ENCODE measurements at places on chromosomes 7 and 10.

DNA sequence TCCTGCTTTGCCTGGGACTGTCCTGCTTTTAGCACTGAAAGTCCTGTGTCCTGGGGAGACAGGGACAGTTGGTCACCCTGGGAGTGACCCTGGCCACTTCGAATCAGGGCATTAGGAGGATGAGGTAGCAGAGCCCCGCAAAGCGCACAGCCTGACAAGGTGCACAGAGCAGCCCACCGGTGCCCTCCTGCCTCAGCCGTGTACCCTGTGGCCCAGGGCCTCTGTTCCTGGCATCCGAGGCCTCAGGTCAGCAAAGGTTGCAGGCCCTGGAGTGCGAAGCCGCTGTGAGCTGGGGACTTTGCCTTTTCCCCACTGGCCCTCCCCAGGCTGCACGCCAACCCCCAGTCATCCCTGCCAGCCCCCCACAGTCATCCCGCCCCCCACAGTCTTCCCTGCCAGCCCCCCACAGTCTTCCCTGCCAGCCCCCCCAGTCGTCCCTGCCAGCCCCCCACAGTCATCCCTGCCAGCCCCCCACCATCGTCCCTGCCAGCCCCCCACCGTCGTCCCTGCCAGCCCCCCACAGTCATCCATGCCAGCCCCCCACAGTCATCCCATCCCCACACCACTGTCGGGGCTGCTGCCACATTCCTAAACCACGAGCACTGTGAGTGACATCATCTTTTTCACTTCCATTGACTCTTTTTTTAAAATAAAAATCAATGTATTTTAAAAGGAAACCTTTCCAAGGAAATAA lies 91.8 kb downstream of the RGS10 start:
- no peak for DNase-seq

GRCh38 chr7:88321694-88322093 lies 15.0 kb upstream of the STEAP4 start:
- DNase-seq: no peak

DNA sequence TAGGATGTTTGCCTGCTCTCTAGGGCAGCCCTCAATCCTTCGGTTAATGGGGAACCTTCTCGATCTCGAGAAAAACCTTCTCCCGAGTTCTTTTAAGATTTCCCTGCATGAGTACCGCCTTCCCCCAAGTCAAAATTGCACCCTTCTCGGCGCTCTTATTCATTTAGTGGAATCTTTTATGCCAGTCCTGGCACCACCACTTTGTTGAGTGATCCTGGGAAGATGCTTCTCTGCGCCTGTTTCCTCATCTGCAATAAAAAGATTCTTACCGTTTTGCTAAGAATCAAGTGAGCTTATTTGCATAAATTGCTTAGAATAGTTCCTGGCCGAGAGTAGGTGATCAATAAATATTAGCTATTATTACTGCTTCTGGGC lies 697 bp downstream of the ARPC1A start:
- no peak for DNase-seq

- DNase-seq: no peak
Observed at GRCh38 chr10:99410876-99411275, 19.5 kb downstream of the GOT1 start.

DNA sequence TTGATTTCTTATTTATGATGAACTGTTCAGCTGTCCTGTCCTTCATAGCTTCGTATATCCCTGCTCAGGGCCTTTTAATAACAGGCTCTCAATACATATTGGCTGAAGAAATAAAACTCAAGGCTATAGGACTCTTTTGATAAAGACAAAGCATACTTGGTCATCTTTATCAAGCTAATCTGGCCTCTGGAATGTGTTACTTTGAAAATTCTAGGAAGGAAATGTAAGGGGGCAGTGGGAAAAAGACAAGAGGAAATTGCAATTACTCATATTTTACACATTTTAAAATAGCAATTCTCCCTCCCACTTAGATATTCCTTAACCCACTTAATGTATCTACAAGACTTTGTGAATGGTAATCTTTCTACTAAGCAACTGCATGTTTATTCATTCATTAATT lies 94.3 kb downstream of the OSBPL3 start:
- DNase-seq: no peak

Measured in CD4-positive, alpha-beta T cell treated with Interleukin-12 subunit alpha and Interleukin-12 subunit beta, for 1 hour (primary cell).